Fibroblast of skin of abdomen (primary cell): ENCODE measurements at places on chromosomes 4 and X.
A peak's percentile ranks its signal among the peaks of the same experiment; 100 is the strongest.

DNA sequence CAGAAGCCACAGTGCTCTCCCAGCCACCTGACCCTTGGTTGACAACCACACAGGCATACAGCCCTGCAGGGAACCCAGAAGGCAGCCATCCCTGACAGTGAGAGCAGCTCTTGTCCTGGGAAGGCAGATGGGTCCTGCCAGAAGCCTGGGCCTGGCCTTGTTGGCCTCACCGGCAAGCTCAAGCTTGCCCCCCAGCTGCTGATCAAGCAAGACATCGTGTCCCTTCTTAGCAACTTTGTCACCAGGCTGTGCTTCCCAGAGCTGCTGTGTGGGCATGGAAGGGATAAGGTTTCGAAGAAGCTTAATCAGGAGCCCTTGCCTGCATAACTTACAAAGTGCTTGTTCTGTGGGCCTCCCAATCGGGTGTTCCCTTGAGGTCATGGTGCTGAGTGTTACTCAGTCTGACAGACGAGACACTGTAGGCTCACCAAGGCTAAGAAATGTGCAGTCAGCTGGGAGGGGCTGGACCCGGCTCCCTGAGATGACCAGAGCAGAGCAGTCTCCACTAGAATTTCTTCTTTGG, 6.8 kb upstream of the ABLIM2 start:
- no peak for DNase-seq

DNA sequence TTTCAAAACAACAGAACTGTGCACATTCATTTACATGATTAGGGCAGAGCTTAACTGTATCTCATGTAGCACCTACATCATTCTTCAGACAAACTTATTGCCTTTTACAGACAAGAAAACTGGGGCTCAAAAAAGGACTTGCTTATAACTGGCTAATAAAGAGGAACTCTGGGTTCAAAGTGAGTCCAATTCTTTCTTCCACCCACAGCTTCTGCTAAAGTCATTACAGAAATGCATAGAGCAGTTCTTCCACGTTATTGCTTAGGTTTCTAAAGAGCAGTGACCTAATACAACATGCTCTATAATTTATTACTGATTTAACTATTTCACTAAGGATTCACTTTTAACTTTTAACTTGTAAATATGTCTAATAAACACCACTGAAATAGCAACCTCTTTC, 60.6 kb downstream of the ELOVL6 start:
- no peak for DNase-seq

- peak; percentile 39 for DNase-seq
These were observed 131.7 kb upstream of the INTU start for GRCh38 chr4:127501103-127501502.

DNA sequence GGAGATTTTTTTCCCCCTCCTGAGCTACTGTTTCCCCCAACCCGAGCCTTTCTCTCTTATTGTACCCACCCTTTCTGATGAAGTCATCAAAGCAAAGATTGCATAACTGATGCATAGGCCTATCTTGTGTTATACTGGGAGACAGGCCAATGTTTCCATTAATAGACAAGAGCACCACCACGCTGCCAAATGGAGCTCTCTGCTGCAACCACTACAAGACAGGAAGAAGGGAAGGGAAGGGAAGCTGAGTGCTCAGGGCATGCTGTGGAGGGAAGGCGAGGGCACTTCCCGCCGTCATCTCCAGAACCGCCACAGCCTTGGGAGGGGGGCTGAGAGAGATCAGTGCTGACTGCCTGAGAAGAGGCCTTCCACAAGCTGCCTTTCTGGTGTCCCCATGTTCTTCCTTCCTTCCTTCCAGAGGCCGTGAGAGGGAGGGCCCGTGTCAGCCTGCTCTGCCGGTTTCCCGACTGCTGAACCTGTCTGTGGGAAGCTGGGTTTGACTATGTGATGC, 75.0 kb downstream of the MGST2 start:
- peak; percentile 92 for DNase-seq

GRCh38 chrX:30248854-30249253, 1.9 kb downstream of the MAGEB1 start:
- DNase-seq: no peak

- no peak for DNase-seq
These were observed 1098.5 kb upstream of the LCORL start for GRCh38 chr4:19119904-19120560.

- no peak for DNase-seq
These were observed 330.1 kb downstream of the PAPSS1 start for GRCh38 chr4:107389965-107390364.

GRCh38 chrX:123738378-123738940, 5.6 kb upstream of the THOC2 start:
- no peak for DNase-seq

DNA sequence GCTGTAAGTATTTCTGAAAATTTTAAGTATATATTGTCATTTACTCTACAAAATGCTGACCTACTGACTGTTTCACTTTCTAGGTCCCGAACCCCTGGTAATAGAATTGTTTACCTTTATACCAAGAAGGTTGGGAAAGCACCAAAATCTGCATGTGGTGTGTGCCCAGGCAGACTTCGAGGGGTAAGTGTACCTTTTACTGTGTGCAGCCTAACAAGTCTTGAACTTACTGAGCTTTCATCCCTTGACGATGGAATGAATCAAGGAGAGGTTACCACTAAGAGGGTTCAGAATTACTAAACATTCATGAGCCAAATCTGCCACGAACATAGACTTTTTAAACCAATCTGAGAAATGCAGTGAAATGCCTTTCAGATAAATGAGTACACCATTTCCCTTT, 1.6 kb downstream of the RPL34 start:
- DNase-seq: no peak

DNA sequence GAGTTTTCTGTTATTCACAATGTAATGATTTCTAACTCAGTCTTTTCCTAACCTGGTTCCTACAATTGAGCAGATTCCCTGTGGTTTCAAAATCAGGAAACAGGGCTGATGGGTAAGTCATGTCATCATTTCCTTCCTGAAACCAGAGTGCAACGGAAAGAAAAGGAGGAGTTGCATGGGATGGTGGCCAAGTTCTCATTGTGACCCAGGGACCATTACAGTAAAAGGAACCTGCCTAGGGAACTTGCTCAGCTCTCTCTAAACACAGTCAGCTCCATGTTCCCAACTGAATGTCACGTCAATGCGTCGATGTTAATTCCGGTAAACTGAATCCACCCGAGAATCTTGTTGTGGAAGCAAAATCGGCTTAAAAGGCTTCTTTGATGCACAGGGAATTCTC, 51.2 kb downstream of the LGI2 start:
- peak; percentile 43 for DNase-seq

DNA sequence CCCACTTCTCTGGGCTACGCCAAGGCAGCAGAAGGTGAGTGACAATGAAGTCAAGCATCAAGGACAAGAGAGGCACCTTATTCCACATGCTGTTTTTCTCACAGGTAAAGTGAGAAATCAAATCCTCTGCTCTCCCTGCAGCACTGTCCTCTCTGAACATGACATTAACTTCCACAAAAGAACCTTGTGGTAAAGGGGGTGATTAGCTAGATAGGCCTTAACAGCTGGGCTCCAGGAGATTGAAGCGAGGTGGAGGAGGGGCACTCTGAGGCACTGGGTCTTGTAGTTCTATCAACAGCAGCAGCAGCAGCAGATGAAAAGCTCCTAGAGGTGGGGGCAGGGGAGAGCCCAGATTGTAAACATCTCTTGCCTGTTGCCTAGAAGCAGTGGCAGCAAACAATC, 96.8 kb upstream of the CXXC4 start:
- DNase-seq: no peak

DNA sequence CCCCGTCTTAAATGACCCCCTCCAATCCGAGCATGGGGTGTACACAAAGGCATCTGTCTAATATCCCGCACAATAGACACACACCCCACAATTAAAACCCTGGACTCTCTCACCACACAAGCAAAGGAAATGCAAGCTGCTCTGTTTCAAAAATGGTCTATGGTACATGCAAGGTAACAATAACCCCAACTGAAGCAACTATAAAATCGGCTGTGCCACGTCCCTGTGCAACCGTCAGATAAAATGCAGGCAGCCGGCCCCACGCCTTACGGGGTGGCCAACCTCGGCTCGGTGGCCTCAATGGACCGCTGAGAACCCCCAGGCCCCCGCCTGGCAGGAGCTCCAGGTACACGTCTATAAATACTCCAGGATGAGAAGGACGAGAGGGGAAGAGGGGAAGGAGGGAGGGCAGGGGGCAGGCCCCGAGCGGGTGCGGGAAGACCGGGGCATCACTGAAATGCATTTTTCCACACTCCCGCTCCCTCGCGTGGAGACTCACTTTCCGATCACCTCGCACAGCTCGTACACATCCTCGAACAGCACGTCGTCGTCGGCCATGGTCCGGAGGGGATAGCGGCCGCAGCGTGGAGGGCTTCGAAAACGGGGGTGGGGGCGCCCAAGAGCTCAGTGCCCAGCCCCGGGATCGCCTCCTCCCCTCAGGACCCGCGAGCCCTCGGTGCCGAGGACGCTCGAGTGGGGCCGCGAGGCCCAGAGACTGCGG, 763 bp downstream of the CASK start:
- DNase-seq: no peak

DNA sequence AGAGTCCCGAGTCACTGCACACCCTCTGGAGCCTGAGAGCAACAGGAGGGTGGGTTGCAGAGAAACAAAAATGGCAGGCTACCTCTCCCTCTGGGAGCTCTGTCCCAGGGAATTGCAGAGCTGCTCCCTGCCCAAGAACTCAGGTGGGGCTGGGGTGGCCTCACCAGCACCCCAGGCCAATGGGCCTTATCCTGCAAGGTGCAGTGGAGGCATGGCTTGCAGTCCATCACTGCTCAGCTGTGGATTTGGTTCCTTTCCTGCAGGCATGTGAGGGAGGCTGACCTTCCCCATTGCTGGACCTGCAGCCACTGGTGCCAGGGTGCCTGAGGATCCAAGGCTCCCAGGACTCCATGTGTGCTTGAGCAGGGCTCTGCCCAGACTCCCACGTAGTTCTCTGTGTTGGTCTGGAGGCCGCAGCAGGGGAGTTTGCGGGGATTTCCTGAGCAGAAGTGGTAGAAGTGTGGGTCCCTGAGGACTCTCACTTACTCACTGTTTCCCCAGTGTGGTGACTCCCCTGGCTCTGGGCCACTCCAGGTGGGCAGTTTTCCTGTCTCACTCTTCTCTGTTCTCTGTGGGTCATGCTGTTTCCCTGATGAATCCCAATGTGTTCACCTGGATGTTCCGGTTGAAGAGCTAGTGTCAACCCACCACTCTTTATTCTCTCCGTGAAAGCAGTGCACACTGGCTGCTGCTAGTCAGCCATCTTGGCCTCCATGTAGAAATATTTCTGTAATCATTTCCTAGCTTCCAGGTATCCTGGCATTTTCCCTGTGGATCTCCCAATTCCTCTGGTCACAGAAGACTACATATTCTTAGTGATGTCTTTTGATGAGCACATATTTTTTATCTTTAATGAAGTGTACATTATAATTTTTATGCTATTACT, 82.3 kb downstream of the ARHGAP24 start:
- DNase-seq: no peak

GRCh38 chr4:17273047-17273446, 238.8 kb downstream of the QDPR start:
- no peak for DNase-seq

- peak; percentile 91 for DNase-seq
These were observed 87.2 kb downstream of the AREG start for GRCh38 chr4:74531963-74532794.

DNA sequence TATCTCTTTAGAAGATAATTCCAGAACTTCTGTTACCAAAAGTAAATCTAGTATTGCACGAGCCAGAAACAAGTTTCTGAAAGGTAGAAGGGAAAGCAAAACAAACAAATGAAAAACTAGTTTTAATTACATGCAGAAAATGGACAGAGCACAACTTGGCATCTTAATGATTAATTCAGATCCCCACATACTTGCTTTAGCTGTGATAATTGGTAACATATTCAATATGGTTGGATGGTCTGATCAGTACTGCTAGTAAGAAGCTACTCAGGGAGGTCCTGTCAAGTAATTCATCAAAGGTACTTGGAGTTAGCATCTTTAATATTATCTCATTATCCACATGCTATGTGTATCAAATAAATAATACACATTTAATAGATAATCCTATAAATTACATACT, 204.3 kb downstream of the TRAM1L1 start:
- no peak for DNase-seq

DNA sequence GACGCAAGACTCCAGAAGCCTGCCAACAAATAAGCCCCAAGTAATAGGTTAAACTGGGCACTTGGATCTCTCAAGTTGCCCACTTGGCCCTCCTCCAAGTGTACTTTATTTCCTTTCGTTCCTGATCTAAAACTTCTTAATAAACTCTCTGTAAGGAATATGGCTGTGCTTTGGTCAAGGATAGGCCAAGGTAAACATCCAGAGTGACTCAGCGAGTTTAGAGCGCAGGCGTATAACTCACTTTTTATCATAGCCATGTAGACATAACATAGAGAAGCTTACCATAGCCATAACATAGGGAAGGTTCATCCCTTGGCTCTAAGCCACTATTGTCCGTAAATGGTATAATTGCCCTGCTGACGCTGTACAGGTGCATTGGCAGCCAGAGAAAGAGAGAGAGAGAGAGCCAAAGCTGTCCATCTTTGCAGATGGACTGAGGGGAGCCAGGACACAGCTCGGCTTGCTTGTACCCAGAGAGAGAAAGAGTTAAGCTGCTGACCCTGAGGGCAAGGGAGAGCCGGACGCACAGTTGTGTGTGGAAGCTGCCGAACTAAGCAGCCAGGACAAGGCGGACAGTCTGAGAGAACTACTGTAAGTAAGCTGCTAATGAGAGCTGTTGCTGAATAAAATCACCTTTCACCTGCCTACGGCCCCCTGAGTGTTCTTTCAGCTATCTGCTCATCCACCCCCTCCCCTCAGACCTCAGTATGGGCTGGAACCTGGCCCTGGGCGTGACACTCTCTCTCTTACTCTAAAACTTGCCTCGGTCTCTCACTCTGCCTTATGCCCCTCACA, 1.8 kb downstream of the TLR1 start:
- no peak for DNase-seq

GRCh38 chr4:104436542-104436941, 58.2 kb downstream of the CXXC4 start:
- no peak for DNase-seq

GRCh38 chr4:11791797-11792196, 363.1 kb upstream of the HS3ST1 start:
- no peak for DNase-seq

- DNase-seq: no peak
These were observed 61.6 kb upstream of the LIMCH1 start for GRCh38 chr4:41476310-41476885.

DNA sequence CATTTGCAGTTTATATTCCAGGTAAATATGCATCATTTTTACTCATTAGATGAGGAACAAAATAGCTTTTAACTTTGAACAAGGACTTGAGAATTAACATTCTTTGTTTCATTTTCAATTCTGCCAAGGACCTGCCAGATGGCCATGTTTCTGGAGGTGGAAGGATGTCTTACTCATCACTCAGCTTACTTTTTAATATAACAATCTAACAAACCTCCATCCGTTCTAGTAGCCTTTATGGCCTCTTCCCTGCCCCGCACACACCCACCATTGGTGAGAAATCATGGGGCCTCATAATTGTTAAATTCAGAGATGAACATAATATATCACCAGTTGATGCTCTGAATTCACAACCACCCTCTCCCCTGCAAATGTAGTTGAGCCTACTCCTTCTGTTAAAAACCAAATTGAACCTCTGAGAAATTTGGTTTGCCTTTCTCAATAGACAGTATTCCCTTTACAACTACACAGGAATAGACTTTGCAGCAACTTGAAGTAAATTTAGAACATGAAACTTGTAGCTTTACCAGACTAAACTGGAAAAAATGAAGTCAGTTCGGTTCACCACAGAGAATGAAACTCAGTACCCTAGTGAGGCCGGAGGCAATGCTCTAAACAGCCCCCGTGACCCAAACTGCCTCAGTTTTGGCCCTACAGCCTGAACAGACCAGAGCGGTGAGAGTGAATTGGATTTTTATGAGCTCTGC, 50.1 kb upstream of the ACSL4 start:
- DNase-seq: no peak
